ENCODE measurements at places on chromosomes 3 and 15. TPM values are rescaled to one million over a fixed set of nuclear protein-coding genes. Genes with fewer than 3 reads are reported as not detected.

DNA sequence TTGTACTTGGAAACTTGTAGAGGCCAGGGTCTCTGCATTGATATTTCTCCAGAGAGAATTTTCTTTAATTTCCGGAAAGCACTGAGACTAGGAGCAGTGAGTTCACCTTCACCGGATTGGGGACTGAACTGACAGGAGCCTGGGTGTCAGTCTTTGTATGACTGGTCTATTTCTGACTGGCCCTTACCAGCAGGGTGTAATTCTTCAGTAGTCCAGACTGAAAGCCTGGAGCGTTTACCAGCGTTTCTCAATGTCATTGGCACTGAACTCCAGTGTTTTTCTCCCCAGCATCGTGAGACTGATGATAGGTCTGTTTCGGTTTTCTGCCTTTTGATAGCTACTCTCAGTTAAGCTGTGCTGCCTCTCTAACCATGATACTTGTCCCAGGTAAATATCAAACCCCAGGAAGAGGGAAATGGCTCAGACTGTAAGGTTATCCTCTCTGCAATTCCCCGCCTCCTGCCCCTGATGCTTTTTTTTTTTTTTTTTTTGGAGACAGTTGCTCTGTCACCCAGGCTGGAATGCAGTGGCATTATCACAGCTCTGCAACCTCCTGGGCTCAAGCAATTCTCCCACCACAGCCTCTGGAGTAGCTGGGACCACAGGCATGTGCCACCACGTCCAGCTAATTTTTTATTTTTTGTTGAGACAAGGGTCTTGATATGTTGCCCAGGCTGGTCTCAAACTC lies 103.6 kb downstream of the CACNA2D3 start:
- H3K36me3 ChIP-seq = no peaks in the 10 kb centered on the region
- peaks cover 27% of the 10 kb centered on the region for H3K27me3 ChIP-seq
- peak overlapping the region; percentile 60 for H3K27ac ChIP-seq
- peaks cover 10% of the 10 kb centered on the region for H3K4me1 ChIP-seq
- no peak for DNase-seq

Gene TRPM1
- not detected for total RNA-seq

DNA sequence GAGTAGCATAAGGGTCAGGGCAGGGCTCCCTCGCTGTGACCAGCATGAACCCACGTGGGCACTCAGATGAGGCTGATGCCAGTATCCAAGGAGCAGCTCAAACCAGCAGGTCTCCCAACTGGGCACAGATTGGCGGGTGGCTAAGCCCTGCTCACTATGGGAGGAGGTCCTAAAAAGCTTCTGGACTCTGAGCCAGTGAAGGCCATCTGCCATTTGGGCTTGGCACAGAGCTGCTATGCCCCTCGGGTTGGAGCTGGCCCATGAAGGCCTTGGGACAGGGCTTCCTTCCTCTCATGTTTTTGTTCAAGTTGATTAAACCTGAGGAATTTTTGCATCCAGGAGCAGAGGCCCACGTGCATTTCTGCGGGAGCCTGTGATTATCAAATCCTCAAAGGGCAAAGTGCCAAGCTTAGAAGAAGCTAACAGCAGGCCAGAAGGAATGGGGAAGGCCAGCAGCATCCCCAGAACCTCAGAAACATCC lies 4.3 kb upstream of the STRA6 start:
- H3K27me3 ChIP-seq = peaks cover 41% of the 10 kb centered on the region
- no peak for DNase-seq
- H3K4me1 ChIP-seq = peaks cover 35% of the 10 kb centered on the region
- peak overlapping the region; percentile 17 for H3K27ac ChIP-seq
- peak overlapping the region; percentile 19 for H3K4me3 ChIP-seq

DNA sequence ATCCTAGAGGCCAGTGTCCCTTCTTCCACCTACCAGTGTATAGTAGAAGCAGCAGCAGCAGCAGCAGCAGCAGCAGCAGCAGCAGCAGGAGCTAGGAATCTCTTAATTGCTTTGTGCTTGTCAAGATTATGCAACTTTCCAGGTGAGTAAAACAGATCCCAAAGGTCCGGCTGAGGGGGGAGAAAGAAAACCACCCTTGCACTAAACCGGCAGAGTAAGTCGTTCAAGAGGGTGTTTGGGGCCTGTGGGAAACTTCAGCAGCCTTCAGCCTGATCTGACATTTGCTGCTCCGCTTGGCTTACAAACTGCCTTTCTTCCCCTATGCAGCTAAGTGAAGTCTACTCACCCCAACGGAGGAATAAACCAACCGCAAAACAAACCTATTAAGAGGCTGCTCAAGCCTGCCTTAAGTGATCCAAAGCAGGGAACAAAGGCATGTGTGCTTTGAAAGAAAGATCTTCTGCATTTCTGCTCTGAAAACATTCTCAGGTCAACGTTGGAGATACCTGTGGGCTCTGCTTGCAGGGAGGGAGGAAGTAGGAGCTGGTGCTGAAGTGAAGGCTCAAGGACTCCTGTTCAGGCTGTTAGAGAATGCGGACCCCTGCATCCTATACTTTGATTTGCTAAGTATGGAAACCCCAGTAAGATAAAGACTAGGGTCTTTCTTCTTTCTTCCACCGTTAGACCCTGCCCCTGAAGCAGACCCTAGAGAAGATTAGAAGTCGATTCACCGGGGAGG lies 35.7 kb upstream of the DLG1 start:
- peaks cover 5% of the 10 kb centered on the region for H3K27me3 ChIP-seq
- H3K4me3 ChIP-seq = no peak overlapping the region
- H3K36me3 ChIP-seq = no peaks in the 10 kb centered on the region
- peaks cover 17% of the 10 kb centered on the region for H3K4me1 ChIP-seq

- no peak overlapping the region for H3K4me3 ChIP-seq
- no peak for DNase-seq
- H3K27me3 ChIP-seq = no peaks in the 10 kb centered on the region
- H3K36me3 ChIP-seq = no peaks in the 10 kb centered on the region
- peaks cover 2% of the 10 kb centered on the region for H3K4me1 ChIP-seq
Measured at GRCh38 chr3:157418104-157418503, 18.5 kb upstream of the PTX3 start.

Gene ATP13A4
- 8.1 TPM for total RNA-seq

Gene UPK1B
- 8.3 TPM for total RNA-seq

DNA sequence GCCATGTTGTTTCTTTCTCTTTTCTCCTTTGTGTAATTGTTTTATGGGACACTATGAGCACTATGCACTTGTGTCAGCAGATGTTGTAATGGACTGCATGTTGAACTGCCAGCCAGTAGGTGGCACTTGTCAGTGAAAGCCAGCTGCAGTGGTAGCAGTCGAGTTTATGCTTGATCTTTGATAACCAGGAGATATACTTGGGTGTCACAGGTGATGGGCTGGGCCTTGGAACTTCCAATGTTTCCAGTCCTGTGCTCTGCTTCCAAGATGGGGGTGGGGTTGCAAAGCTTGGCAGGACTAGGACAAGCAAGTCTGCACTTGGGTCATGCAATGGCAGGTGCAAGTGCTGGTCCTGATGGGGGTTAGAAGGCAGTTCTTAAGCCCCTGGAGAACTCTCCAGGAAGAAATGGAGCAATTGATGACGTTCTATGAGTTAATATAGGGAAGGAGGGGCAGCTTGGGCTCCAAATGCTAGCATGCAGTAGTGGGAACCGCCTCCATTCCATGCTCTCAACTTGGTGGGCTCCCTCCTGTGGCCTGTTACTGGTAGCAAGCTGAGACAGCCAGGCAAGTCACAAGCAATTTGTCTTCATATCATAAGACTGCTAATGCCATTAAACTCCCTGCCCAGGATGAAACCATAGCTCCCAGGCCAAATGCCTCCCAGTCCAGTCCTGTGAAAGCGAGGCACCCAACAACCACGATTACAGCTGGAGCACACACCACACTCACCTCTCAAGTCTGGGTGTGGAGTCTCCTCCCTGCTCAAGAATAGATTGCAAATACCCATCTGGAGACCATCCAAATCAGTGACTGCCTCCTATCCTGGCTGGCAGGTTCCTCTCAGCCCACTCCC lies 287.2 kb downstream of the CGGBP1 start:
- H3K4me1 ChIP-seq = no peaks in the 10 kb centered on the region
- H3K36me3 ChIP-seq = no peaks in the 10 kb centered on the region
- no peaks in the 10 kb centered on the region for H3K27me3 ChIP-seq
- no peak for DNase-seq

DNA sequence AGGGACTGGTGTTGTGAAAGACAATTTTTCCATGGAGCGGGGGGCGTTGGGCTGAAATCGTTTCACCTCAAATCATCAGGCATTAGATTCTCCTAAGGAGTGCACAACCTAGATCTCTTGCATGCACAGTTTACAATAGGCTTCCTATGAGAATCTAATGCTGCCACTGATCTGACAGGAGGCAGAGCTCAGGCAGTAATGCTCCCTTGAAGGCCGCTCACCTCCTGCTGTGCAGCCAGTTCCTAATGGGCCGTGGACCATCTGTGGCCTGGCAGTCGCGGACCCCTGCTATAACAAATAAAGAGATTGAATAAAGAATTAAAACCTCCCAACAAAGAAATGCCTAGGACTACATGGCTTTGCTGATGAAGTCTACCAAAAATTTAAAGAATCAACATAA lies 25.3 kb upstream of the ANKRD28 start:
- no peak overlapping the region for H3K27ac ChIP-seq
- H3K27me3 ChIP-seq = no peaks in the 10 kb centered on the region
- no peaks in the 10 kb centered on the region for H3K4me1 ChIP-seq

- peak; percentile 60 for DNase-seq
- H3K27ac ChIP-seq = peak overlapping the region; percentile 18
- H3K36me3 ChIP-seq = peaks cover 7% of the 10 kb centered on the region
- no peaks in the 10 kb centered on the region for H3K4me1 ChIP-seq
- no peaks in the 10 kb centered on the region for H3K27me3 ChIP-seq
Measured at GRCh38 chr3:62529230-62529629, 155.9 kb upstream of the FEZF2 start.

DNA sequence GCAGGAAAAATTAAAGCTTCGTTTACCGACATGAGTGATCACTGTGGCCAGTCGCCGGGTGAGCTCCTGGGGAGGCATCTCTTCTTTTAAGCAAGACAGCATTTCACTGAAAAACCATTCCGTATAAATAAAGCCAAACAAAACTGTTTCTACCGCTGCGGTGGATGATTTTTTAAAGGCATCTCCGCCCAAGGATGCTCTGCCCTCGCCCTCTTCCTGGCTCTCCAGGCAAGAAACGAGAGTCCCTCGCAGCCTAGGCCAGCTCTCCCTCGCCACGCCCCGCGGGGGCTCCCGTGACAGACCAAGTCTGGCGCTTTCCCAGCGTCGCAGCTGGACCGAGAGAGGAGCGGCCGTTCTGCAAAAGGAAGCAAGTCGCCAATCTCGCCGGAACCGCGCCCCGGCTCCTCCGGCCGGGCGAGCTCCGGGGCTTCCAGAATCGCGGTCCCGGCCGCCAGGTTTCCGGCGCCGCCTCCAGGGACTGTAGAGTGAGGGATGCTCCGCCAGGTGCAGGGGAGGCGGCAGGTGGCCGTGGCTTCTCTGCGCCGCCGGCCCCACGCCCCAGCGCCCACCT lies 458 bp downstream of the MCF2L2 start:
- peak overlapping the region; percentile 75 for H3K4me3 ChIP-seq
- peak; percentile 25 for DNase-seq
- peaks cover 69% of the 10 kb centered on the region for H3K27me3 ChIP-seq

Gene ILDR1
- total RNA-seq = 5.4 TPM

Gene HRG
- not detected for total RNA-seq

Gene ZBED2
- not detected for total RNA-seq

Gene ANKUB1
- not detected for total RNA-seq

DNA sequence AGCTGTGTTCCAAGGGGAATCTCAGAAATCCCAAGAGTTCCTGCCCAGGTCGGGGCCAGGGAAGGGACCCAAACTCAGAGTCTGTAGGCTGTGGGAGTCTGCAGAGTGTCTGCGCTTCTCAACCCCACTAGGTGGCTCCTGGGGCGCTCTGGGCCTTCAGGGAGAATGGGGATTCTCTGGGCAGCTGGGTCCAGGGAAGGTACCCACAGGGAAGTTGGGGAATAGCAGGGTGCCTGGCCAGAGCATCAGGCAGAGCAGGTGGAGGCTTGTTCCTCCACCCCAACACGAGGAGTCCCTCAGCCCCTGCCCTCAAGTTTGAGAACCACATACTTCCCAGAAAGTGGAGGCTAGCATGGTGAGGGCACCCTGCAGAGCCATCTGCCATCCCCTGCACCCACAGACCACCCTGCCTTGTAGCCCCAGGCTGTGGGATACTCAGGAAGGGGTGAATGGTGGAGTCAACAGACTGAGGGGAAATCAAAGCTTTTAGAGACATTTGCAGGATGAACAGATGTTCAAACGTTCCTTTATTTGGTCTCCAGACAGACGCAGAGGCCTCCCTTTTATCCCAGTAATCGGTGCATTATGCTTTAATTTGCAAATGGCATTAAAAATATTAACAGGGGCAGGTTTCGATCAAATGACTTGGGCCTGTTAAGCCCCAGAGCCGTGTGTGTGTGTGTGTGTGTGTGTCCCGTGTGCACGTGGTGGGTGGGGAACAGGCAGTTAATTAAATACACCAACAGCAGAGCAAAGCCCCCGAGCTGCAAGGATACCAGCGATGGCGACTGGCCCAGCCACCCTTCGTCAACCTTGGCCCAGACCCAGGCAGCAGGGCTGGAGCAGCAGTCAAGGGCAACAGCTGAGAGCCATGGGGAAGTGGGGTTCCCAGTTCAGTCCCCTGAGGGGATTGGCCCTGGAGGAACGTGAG lies 57.7 kb downstream of the DNAJB8 start:
- H3K27me3 ChIP-seq = peaks cover 30% of the 10 kb centered on the region
- H3K4me1 ChIP-seq = peaks cover 24% of the 10 kb centered on the region
- no peak overlapping the region for H3K4me3 ChIP-seq
- H3K36me3 ChIP-seq = no peaks in the 10 kb centered on the region
- DNase-seq = no peak

Gene ZNF660
- 22.6 TPM for total RNA-seq

GRCh38 chr3:101996832-101997231 lies 147.5 kb downstream of the NFKBIZ start:
- no peaks in the 10 kb centered on the region for H3K27me3 ChIP-seq
- peaks cover 8% of the 10 kb centered on the region for H3K4me1 ChIP-seq
- H3K36me3 ChIP-seq = no peaks in the 10 kb centered on the region
